ENCODE measurements at places on chromosomes 6 and 20.

- peak; percentile 35 for DNase-seq
These were observed 693 bp downstream of the HLA-F start for GRCh38 chr6:29723666-29724588.

- DNase-seq, result no peak
These were observed 52.4 kb upstream of the ARMC2 start for GRCh38 chr6:108795814-108796213.

GRCh38 chr6:3526962-3527650, 70.3 kb upstream of the SLC22A23 start:
- DNase-seq, result no peak

DNA sequence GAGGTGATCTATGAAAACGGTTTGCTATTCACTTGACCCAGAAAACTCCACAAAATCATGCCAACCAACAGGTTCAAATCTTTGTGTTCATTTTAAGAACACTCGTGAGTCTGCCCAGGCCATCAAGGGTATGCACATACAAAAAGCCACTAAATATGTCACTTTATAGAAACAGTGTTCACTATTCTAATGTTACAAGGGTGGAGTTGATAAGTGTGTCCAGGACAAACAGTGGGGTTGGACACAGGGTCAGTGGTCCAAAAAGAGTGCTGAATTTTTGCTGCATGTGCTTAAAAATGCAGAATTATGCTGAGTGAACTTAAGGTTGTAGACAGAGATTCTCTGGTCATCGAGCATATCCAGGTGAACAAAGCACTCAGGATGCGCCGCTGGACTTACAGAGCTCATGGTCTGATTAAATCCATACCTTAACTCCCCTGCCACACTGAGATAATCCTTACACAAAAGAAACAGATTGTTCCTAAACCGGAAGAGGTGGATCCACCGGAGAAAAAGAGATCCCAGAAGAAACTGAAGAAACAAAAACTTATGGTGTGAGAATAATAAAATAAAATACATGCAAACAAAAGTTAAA, 23.5 kb downstream of the KIAA0408 start:
- DNase-seq, result no peak

GRCh38 chr20:14178528-14178927, 158.9 kb downstream of the FLRT3 start:
- no peak for DNase-seq

GRCh38 chr20:19376451-19377229, 164.2 kb downstream of the SLC24A3 start:
- DNase-seq, result no peak

- DNase-seq, result no peak
These were observed 53.9 kb upstream of the SMIM28 start for GRCh38 chr6:138323821-138324220.

DNA sequence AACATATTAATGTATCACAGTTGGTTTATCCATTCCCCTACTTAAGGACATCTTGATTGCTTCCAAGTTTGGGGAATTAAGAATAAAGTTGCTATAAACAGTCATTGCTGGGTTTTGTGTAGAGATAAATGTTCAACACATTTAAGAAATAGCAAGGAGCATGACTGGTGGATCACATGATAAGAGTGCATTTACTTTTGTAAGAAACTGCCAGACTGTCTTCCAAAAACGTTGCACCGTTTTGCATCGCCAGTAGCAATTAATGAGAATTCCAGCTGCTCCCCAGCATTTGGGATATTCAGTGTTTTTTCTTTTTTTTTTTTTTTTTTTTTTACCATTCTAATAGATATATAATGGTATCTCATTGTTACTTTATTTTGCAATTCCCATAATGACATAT, 695.7 kb upstream of the GJE1 start:
- no peak for DNase-seq

- DNase-seq, result no peak
These were observed 4.3 kb downstream of the OR2J3 start for GRCh38 chr6:29112135-29112534.

GRCh38 chr20:57655809-57656155, 35.6 kb upstream of the ZBP1 start:
- DNase-seq, result no peak

DNA sequence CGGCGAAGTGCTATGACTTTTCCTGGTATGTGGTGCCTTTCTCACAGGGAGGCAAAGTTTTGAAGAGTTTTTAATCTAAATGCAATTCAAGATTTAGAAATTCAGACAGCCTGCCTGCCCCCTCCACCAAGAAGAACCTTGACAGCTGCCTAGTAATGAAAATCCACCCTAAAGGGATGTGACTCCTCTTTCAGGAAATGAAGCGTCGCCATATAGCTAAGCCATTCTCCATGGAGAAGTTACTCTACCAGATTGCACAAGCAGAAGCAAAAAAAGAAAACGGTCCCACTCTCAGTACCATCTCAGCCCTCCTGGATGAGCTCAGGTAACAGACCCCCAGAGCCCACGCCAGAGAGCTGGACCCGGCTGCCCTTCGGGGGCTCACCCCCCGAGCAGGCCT, 150.1 kb downstream of the DTNBP1 start:
- no peak for DNase-seq

GRCh38 chr20:48478370-48478769, 349.4 kb downstream of the PREX1 start:
- no peak for DNase-seq

GRCh38 chr6:168206186-168206585, 113.4 kb downstream of the DACT2 start:
- DNase-seq, result no peak

GRCh38 chr20:6238421-6238820, 115.6 kb upstream of the FERMT1 start:
- no peak for DNase-seq

DNA sequence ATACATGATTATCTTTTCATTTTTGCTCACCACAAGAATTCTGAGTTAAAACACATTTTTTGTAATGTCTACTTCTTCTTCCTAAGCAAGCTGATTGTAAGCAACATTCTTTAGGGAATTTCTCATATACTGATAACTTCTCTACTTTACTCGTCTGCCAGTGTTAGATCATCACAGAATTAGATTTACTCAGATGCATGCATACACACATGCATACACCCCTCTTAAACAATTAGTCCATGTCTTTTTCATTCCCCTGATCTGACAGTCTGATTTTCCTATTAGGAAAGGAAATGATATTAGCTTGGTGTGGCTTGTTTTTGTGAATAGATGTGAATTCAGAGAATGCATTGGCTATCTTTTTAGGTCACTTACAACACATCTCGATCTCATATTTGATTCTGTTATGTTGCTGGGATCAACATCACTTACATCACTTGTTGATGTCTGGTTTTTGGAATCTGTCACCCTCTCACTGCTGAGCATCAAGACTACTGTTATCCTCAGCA, 91.4 kb downstream of the FIG4 start:
- no peak for DNase-seq

GRCh38 chr20:61443443-61444126, 191.5 kb downstream of the CDH4 start:
- DNase-seq, result no peak

- no peak for DNase-seq
These were observed 98.9 kb downstream of the PAK5 start for GRCh38 chr20:9739991-9740390.

- DNase-seq, result no peak
These were observed 82.5 kb downstream of the TXNDC5 start for GRCh38 chr6:7828124-7828523.

All from NK-92 treated with Interleukin-12 subunit alpha and Interleukin-12 subunit beta, amount 100 ng/mL, for 24 hours (cell line).